Stomach (tissue), 19 donors: ENCODE measurements at places on chromosomes 1 and 21. TPM values are rescaled to one million over a fixed set of nuclear protein-coding genes. Genes with fewer than 3 reads are reported as not detected.

The RUNX1 gene
- total RNA-seq, result 213 TPM

The ATAD3C gene
- total RNA-seq, result 5.2 TPM

The RXRG gene
- total RNA-seq, result 1.8 TPM

The CFHR5 gene
- not detected for total RNA-seq

The RNU1-3 gene
- total RNA-seq, result under 0.01 TPM
